ENCODE measurements at places on chromosomes 5 and 9.
A peak's percentile ranks its signal among the peaks of the same experiment; 100 is the strongest.

DNA sequence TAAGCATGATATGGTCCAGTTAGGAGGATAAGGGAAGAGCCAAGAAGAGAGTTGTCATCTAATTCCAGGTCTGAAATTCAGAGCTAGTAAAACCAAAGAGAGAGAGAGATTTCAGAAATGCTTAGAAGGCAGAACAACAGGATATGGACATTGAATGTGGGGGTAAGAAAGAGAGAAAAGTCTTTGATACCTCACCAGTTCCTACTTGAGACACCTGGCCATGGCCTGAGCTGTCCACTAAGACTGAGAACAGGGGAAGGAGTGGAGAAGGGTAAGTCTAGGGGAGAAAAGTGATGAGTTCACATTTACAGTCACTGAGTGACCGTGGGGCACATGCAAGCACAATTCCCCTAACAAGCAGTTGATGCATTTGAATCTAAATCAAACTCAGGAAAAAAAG is 35.5 kb downstream of the TIMD4 start:
- H3K36me3 ChIP-seq: no peaks in the 10 kb centered on the region
- DNase-seq: no peak
- no peaks in the 10 kb centered on the region for H3K27me3 ChIP-seq
- H3K4me1 ChIP-seq: peaks cover 10% of the 10 kb centered on the region
- no peak overlapping the region for H3K4me3 ChIP-seq

GRCh38 chr9:89770531-89771174 is 165.8 kb downstream of the GADD45G start:
- H3K27me3 ChIP-seq: peaks cover 6% of the 10 kb centered on the region
- no peak overlapping the region for H3K4me3 ChIP-seq
- H3K4me1 ChIP-seq: no peaks in the 10 kb centered on the region
- no peak overlapping the region for H3K27ac ChIP-seq

DNA sequence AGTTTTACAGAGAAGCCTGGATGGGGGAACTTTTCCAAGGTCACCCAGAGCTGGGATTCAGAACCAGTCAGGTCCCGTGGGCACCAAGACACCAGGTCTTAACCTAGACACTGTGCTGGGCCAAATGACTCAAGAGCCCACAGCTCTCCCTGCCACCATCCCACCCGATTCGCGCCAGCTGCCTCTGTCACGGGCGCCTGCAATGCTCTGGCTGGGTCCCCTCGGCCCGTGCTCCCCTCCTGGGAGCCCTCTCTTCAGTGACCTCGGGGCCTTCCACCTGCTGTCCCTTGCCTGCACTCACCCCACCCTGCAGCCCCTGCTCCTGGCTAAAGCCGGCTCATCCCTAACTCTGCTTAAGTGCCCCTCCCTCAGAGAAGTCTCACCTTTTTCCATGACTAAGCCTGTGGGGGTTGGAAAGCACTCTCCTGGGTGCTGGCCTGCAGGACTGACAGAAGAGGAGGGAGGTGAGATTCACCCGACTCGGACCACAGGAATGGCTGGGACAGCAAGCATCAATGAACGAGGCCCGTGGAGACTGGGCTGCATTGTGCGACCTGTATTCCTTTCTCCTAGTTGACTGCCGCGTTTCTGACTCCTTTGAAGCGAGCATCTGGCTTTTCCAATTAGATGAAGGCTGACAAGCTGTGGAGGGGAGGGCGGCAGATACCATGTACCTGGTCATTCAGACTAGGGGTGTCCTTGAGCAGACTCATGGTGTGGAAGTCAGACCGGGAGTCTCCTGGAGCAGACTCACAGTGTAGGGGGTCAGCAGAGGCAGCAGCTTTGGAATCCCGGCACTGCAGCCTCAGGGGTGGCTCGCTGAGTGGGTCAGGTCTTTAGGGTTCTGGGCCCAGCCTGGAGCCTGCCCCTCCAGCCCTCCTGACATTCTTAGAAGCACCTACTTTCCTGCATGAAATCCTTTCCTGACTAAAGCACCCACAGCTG is 5.8 kb upstream of the IL4 start:
- peaks cover 42% of the 10 kb centered on the region for H3K27me3 ChIP-seq
- no peak for DNase-seq
- no peak overlapping the region for H3K27ac ChIP-seq
- peaks cover 12% of the 10 kb centered on the region for H3K36me3 ChIP-seq
- no peak overlapping the region for H3K4me3 ChIP-seq

- no peak overlapping the region for H3K4me3 ChIP-seq
- H3K27ac ChIP-seq: no peak overlapping the region
- no peaks in the 10 kb centered on the region for H3K4me1 ChIP-seq
- no peaks in the 10 kb centered on the region for H3K36me3 ChIP-seq
- DNase-seq: no peak
- H3K27me3 ChIP-seq: no peaks in the 10 kb centered on the region
These were observed 515.2 kb upstream of the BRINP1 start for GRCh38 chr9:119884438-119884837.

GRCh38 chr9:93569621-93570174 is 6.7 kb upstream of the PHF2 start:
- H3K4me1 ChIP-seq: peaks cover 16% of the 10 kb centered on the region
- H3K4me3 ChIP-seq: no peak overlapping the region
- peaks cover 14% of the 10 kb centered on the region for H3K36me3 ChIP-seq
- H3K27me3 ChIP-seq: no peaks in the 10 kb centered on the region

- no peaks in the 10 kb centered on the region for H3K27me3 ChIP-seq
- peaks cover 32% of the 10 kb centered on the region for H3K36me3 ChIP-seq
- DNase-seq: no peak
- H3K27ac ChIP-seq: peak overlapping the region; percentile 89
- H3K4me3 ChIP-seq: peak overlapping the region; percentile 72
These were observed 6.3 kb downstream of the MRPL36 start for GRCh38 chr5:1793301-1793740.

GRCh38 chr5:65394087-65394486 is 87.6 kb downstream of the ADAMTS6 start:
- H3K27ac ChIP-seq: no peak overlapping the region
- H3K27me3 ChIP-seq: no peaks in the 10 kb centered on the region
- H3K4me1 ChIP-seq: no peaks in the 10 kb centered on the region
- no peak overlapping the region for H3K4me3 ChIP-seq
- H3K36me3 ChIP-seq: no peaks in the 10 kb centered on the region
- DNase-seq: no peak

GRCh38 chr5:90226433-90227099 is 183.0 kb downstream of the CETN3 start:
- H3K4me1 ChIP-seq: no peaks in the 10 kb centered on the region
- no peak for DNase-seq
- H3K4me3 ChIP-seq: no peak overlapping the region
- no peaks in the 10 kb centered on the region for H3K36me3 ChIP-seq

DNA sequence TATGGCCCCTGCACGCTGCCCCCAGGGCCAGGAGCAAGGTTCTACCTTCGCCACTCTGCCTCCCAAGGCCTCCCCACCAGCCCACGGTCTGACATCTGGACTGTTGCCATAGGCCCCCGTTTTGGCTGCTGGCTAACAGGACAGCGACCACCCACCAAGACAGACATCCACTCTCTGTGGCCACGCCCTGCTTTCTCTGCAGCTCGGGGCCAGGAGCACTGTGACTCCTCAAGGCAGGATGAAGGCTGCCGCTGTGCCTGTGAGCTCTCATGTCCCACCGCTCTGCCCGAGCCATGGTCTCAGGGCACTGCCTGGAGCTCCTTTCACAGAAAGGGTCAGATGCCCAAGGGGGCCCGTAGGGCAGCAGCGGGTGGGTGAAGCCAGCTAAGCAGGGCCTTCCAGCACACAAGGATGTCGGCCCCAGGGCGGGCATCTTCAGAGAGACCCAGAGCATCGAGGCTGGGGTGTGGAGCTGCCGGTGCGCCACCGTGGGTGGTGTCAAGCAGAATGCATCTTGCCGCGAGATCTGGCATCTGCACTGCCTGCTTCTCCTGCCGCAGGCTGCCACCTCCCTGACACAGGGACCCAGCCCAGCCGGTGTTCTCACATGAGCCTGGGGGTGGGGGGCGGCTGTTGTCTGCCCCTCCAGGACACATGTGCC is 92.2 kb upstream of the ADAMTS2 start:
- no peak overlapping the region for H3K27ac ChIP-seq
- DNase-seq: no peak
- H3K4me1 ChIP-seq: no peaks in the 10 kb centered on the region
- H3K27me3 ChIP-seq: peaks cover 39% of the 10 kb centered on the region

GRCh38 chr9:13608451-13608850 is 329.0 kb upstream of the MPDZ start:
- no peaks in the 10 kb centered on the region for H3K27me3 ChIP-seq
- H3K36me3 ChIP-seq: no peaks in the 10 kb centered on the region
- no peak for DNase-seq
- H3K4me3 ChIP-seq: no peak overlapping the region

DNA sequence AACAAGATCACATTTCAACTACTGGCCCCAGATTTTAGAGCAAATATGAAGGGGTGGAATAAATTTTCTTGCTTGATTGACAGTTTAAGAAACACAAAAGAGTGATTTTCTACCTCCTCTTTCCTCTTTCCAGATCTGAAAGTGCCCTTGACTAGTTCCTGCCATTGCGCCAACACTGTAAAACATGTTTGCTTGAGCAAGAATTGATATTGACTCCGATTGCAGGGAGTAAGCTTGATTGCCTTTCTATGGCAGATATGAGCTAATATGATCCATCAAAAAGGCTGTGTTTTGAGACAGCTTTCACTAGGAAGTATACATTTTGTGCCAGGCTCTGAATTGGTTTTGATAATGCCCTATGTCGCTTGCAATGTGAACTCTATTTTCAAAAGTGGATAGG is 508.8 kb downstream of the SEMA5A start:
- no peak for DNase-seq
- H3K4me3 ChIP-seq: no peak overlapping the region
- H3K27me3 ChIP-seq: no peaks in the 10 kb centered on the region
- H3K27ac ChIP-seq: no peak overlapping the region
- H3K4me1 ChIP-seq: no peaks in the 10 kb centered on the region

DNA sequence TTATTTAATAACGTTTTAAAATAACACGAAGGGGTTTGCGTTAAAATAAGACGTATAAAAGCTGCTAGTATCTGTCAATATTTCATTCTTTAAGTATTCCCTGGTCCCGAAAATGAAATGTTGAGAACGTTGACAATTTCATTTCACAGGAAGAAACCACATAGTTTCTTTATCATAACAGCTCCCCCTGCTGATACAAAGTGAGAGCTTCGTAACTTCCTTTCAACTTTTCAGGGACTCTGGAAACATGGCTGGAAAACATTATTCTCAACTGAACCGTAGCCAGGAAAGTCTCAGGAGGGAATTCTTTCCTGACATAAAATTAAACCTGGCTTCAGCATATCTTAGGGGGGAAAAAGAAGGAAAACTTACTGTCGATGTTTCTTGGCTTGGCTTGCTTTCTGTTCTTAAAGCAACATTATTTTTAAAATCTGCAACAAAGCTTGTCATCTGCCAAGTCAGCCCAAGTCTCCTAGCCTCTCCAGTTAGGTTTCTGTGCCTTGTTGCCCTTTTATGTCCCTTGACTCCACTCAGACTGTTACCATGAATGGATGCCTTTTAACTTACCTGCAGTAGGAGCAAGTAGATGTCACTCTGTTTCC is 122.9 kb upstream of the DAB2 start:
- no peaks in the 10 kb centered on the region for H3K36me3 ChIP-seq
- H3K27me3 ChIP-seq: no peaks in the 10 kb centered on the region
- H3K4me3 ChIP-seq: no peak overlapping the region
- peak overlapping the region; percentile 10 for H3K27ac ChIP-seq
- H3K4me1 ChIP-seq: no peaks in the 10 kb centered on the region

DNA sequence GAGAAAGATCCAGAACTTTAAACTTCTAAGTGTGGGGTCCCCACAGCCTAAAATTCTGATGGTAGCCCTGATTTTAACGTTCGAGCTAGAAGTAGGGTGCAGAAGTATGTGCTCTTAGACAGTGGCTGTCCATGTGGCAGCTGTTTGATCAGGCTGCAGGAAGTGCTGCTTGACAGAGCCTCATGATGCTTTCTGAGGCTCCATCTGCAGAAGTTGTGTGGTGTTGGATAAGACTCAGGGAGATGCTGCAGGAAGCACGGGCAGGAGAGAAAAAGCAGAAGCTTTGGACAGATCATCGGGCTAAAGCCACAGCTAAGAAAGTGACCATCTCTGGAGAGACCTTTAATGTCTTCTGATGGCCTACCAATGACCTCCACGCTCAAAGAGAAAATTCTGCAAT is 8.1 kb downstream of the MTMR12 start:
- no peak for DNase-seq
- peaks cover 16% of the 10 kb centered on the region for H3K36me3 ChIP-seq
- peaks cover 78% of the 10 kb centered on the region for H3K4me1 ChIP-seq
- peak overlapping the region; percentile 20 for H3K27ac ChIP-seq
- H3K4me3 ChIP-seq: no peak overlapping the region

GRCh38 chr9:134178768-134179551 is 14.6 kb upstream of the RNU6ATAC start:
- no peak overlapping the region for H3K27ac ChIP-seq
- no peaks in the 10 kb centered on the region for H3K27me3 ChIP-seq
- H3K4me1 ChIP-seq: peaks cover 40% of the 10 kb centered on the region
- H3K4me3 ChIP-seq: peak overlapping the region; percentile 80

GRCh38 chr9:10005206-10005605 is 607.6 kb downstream of the PTPRD start:
- H3K4me3 ChIP-seq: no peak overlapping the region
- H3K27me3 ChIP-seq: no peaks in the 10 kb centered on the region
- no peak for DNase-seq

DNA sequence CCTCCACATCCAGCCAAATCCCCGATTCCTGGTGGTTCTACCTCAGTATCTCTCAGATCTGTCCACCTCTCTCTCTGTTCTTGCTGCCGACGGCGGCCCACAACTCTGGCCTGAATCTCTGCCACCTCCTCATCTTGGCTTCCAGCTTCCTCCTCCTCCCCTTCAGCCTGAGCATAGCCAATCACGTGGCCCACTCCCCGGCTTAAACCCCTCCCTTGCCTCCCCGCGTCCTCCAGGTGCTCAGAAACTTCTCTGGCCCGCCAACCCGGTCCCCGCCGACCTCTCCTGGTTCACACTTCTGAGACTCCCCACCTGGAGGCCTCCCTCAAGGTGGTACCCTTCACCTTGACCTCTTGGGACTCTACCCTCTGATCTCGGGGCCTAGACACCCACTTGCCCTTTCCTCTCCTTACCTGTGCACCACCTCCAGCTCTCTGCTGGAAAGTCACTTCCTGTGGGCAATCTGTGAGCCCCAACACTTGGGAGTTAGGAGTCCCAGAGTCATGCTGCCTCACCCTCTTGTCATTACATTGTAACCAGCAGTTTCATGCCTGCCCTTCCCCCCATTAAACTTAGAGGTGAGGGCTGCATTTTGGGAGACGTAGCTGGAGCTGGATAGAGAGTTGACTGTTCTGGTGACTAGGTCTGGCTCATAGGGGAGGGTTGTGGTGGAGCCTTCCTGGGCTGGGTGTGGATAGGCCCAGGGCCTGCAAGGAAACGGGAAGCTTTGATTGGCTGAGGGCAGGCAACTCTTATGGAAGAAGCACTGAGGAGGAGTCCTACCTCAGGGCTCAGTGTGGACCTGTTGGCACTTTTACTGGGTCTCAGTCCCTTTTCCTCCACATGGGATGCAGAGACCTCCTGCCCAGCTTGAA is 4.5 kb upstream of the SET start:
- peaks cover 23% of the 10 kb centered on the region for H3K36me3 ChIP-seq
- DNase-seq: peak; percentile 58
- H3K27me3 ChIP-seq: no peaks in the 10 kb centered on the region

GRCh38 chr9:34508463-34508862 is 14.3 kb downstream of the ENHO start:
- H3K27ac ChIP-seq: no peak overlapping the region
- H3K4me3 ChIP-seq: no peak overlapping the region
- H3K36me3 ChIP-seq: no peaks in the 10 kb centered on the region
- H3K4me1 ChIP-seq: no peaks in the 10 kb centered on the region

All from effector memory CD8-positive, alpha-beta T cell (primary cell).